ENCODE measurements at places on chromosomes 5 and 9. TPM values are rescaled to one million over a fixed set of nuclear protein-coding genes. Genes with fewer than 3 reads are reported as not detected.

The ANKRD18A gene
- 23.1 TPM for total RNA-seq

The CAMK2A gene
- total RNA-seq = not detected

The SLC12A7 gene
- total RNA-seq = 42.8 TPM

The PCDHGA12 gene
- total RNA-seq = 5.4 TPM

The SOX30 gene
- not detected for total RNA-seq

The PRUNE2 gene
- total RNA-seq = 15.2 TPM

The VLDLR gene
- total RNA-seq = 14.8 TPM

The MZB1 gene
- not detected for total RNA-seq

The PCDHB3 gene
- 1.3 TPM for total RNA-seq

The SIGMAR1 gene
- 57.1 TPM for total RNA-seq

The EFCAB9 gene
- total RNA-seq = not detected

The PRR7 gene
- 0.78 TPM for total RNA-seq

The SAP30L gene
- total RNA-seq = 15.5 TPM

The ASPN gene
- total RNA-seq = 13.5 TPM

The TMOD1 gene
- total RNA-seq = 16.1 TPM

The IFNA13 gene
- total RNA-seq = not detected

The RPL7A gene
- total RNA-seq = 1,478 TPM

The YIPF5 gene
- total RNA-seq = 18.9 TPM

The SLC2A8 gene
- total RNA-seq = 18.2 TPM

The SQSTM1 gene
- total RNA-seq = 249 TPM

Measured in body of pancreas (tissue), 4 donors.